ENCODE measurements at places on chromosomes 7 and 10.

DNA sequence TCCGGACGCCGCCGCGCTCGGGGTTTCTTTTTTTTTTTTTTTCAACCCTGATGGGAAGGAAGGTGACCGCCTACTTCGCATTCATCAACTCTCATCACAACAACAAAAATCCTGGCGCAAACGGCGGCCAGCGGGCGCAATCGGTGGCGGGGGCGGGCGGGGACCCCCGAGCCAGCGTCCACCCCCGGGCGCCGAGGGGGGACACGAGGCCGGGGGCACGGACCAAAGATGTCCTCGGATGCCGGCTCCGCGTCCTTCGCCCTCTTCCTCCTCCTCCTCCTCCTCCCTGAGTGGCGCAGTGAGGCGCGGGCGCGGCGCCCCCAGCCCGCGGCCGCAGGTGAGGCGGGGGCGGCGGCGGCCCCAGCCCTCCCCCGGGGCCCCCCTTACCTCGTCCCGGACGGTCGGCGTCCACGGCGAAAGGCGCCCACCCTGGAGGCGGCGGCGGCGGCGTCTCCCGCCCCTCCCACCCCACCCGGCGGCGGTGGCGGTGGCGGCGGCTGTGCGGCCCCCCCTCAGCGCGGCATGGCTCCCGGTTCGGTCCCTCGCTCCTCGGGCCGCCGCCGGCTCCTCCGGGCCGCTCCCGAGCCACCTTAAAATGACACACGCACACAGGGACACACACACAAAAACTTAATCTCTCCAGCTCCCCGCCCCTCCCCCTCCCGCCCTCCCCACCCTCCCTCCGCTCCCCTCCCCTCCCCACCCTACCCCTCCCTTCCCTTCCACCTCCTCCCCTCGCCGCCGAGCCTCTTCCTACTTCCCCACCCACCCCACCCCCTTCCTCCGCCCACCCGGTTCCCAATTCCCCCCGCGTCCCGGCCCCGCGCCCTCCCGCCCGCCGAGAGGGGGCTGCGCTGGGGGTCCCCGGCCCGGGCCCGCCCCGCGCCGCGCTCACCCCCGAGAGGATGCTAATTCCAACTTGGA, at the start of gene CTBP2:
Gene CTBP2, minus strand, starts transcription at position 632 of the 924 bp plus-strand sequence.
- peak; percentile 9 for DNase-seq

- no peak for DNase-seq
Observed at GRCh38 chr10:91434041-91434440, 23.9 kb downstream of the HECTD2 start.

GRCh38 chr7:103993551-103993950, 4.1 kb upstream of the RELN start:
- no peak for DNase-seq

- DNase-seq = no peak
Observed at GRCh38 chr7:52857367-52857766, 178.1 kb upstream of the POM121L12 start.

- DNase-seq = no peak
Observed at GRCh38 chr7:120334475-120334874, 61.5 kb downstream of the KCND2 start.

GRCh38 chr7:39453743-39454355, 112.4 kb upstream of the YAE1 start:
- peak; percentile 60 for DNase-seq

GRCh38 chr10:5774987-5775620, 38.1 kb downstream of the GDI2 start:
- DNase-seq = no peak

DNA sequence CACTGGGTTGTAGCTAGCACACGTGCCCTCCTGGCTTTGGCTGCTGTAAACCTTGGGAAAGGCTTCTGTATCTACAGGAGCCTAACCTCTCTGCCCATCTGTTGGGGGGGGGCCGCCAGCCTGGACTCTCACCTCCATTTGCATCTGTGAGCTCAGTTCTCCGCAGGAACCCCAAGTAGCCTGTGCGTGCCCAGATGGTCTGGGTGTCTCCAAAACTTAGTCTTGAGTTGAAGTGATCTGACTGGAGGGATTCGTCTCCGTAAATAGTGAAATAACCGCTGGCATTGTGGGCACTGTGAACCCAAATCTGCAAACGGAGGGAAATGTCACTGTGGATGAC, 147.9 kb downstream of the ZMYND11 start:
- no peak for DNase-seq
